Stimulated activated CD4-positive, alpha-beta T cell treated with anti-CD3 and anti-CD28 coated beads, Interleukin-4, amount 100 ng/mL, for 1 hour (primary cell): ENCODE measurements at places on chromosomes 6 and 20.

DNA sequence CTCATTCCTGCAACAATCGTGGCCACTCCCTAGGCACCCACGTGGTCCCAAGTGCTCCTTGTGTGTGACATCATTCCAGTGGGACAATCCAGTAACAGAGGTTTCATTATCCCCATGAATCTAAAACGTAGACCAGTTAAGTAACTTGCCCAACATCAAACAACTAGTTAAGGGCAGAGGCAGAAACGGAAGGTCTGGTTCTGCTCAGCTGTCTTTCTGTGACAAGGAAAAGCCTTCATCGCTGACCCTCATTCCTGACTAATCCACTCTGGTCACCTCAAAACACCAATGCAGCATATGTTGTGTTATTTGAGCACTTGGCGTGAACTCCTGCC, 261.4 kb upstream of the JARID2 start:
- no peak for DNase-seq

DNA sequence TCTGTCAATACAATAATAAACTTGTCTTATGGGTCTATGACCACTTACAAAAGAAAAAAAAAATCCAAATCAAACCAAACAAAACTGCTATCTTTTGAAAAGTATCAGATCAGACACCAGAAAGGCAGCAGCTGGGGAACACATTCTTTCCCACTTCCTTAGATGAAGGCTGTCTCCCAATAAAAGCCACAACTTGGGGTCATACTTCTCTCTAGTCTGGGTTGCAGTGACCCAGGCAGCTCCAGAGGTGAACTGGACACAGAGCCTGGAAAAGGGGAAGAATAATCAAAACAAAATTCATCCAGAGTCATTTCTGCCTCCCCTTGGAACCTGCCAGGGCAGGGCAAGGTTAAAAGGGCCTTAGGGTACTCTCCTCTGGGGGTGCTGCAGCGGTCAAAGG, 19.1 kb downstream of the ATXN1 start:
- no peak for DNase-seq

DNA sequence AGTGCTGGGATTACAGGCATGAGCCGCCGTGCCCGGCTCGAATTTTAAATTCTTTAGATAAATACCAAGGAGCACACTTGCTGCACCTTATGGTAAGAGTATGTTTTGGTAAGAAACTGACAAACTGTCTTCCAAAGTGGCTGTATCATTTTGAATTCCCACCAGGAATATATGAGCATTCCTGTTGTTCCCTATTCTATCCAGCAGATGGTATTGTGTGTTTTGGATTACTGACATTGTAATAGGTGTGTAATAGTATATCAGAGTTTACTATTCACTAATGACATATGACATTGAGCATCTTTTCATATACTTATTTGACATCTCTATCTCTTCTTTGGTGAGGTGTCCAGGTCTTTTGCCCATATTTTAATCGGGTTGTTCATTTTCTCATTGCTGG, 40.5 kb downstream of the TGM6 start:
- no peak for DNase-seq

DNA sequence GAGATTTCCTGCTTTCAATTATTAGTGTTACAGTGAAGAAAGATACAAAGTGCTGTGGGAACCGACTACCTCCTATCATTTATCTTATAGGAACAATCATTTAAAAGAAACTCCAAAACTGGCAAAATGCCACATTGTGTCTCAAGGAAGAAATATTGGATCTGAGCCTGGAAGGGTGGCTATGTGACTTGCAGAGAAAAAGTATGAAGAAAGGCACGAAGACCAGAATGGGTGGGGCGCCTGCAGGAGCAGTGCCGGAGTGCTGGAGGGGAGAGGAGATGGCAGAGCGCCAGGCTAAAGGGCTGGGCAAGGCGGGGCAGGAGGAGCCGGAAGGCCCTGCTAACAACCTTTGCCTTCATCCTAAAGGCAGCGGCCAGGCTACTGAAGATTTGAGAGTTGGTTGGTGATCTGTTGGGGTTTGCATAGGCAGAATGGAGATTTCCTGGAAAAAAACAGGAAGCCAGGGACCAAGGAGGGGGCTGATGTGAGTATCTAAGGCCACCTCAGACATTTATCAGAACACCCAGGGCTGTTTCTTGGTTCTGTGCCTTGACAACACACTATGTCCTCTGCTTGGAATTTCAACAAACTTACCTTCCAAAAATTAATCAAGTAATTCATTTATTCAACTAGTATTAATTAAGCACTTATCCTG, 125.6 kb downstream of the MAFB start:
- no peak for DNase-seq

DNA sequence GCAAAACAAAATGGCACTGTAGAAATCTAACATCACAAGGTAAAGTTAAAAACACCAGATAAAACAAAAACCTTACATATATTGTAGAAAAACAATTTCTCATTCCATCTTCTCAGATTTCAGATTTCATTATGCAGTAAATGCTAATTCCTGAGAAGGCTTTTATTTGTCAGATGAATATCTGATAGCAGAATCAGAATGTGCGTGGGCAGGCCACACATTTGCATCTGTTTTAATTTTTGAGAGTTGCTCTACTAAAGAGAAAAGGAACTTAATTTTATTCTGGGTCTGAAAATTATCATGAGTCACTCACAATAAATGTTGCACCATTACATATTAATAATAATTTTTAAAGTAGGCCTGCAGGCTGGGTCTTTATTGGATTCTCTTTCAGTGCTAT, 329.3 kb upstream of the SPTLC3 start:
- DNase-seq = no peak

DNA sequence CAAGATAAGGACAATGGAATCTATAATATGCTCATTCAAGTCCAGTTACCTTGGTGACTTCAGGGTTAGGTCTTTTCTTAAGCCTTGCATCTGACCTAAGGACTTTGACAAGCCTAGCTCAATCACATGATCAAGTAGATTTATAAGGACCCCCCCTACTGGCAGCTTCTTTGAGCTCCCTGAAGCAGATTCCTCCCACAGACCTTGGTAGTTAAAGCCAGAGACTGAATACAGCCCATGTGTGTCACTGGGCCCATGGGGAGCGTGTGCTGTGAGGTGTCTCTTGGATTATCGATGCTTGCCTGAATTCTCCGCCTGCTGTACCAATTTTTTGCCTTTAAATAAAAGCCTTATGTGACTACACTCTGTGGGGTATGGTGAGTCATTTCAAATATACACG, 372.7 kb upstream of the RGS17 start:
- no peak for DNase-seq

DNA sequence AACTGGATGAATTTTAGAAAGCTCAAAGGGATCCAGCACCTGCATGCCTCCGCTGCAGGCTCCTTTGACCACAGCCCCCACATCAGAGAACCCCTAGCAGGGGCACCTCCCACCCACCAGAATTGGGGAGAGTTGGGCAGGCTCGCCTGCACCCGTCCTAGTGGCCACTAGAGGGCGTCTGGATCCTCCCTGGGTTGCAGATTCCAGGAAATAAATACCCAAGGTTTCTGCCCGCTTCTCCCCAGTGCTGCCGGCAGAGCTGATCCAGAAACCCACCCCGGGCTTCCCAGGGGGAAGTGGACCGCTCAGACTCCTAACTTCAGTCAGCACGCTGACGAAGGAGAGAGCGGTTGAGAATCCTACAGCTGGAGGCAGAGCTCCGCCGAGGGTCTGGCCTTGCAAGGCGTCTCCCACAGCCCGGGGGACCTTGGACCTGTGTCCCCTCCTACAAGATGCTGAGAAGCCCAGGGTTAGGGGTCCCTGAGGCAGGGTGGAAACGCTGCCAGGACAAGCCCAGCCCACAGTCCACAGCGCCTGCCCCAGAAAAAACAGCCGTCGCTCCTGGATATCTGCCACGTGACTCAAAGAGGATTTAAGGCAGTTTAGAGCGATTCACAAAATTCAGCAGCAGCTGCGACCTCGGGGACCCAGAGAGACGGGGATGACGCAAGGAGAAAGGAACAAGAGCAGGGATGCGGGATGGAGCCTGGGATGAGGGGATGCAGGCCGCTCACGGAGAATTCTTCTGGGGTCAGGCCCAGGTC, 32.6 kb upstream of the PHACTR3 start:
- peak; percentile 57 for DNase-seq

- no peak for DNase-seq
These were observed 143.3 kb upstream of the MAP3K7 start for GRCh38 chr6:90730151-90730673.

DNA sequence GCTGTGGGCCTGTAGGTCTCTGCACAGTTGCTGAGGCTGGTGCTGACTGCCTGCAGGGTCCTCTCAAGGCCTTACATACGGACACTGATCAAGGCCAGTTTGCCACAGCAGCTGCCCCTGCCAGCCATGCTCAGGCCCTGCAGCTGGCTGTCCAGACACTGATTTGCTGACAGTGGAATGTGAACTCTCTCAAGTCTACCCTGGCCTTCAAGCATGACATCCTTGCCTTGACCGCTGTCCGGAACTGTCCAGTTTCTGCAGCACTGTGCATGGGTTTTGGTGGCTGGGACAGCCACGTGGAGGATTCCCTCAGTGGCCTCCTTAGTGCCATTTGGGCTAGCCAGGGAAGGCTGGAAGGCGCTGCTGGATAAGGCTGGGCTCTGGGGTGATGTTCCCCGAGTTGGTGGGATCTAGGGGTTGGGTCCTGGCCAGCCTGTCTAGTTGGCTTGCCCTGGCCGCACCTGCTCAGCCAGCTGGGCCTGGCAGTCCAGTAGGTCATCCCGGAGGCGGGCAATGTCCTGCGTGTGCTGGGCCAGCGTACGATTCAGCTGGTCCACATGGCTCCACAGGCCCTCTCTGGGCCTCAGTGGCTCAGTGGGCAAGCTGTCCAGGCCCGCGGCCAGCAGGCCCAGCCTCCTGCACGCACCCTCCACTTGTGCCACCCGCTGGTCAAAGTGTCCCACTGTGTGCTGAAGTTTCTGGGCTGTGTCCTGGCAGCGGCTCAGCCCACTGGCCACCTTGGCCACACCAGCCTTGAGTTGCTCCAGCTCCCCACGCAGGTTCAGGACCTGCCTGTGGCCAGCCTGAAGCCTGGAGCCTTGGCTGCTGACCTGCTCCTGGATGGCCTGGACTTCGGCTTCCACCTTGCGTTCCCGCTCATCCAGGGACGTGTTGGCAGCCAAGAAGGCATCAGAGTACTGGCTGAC, 5.5 kb downstream of the EMILIN3 start:
- no peak for DNase-seq

DNA sequence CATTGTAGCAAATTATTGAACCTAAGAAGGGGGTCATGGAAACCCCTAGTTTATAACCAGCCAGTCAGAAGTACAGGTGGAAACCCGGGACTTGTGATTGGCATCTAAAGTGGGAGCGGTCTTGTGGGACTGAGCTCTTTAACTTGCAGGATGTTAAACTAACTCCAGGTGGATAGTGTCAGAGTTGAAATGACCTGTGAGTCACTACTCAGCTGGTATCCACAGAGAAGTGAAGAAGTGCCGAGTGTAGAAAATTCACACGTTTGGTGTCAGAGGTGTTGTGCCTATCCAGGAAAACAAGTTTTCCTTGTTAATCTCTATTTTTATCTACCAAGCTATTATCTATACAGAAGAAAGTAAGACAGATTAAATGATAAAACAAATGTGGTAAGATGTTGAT, 179.7 kb downstream of the ADGRG6 start:
- DNase-seq = no peak
